Lung (tissue), 17 donors: ENCODE measurements at places on chromosomes 4 and X.
A peak's percentile ranks its signal among the peaks of the same experiment; 100 is the strongest.

DNA sequence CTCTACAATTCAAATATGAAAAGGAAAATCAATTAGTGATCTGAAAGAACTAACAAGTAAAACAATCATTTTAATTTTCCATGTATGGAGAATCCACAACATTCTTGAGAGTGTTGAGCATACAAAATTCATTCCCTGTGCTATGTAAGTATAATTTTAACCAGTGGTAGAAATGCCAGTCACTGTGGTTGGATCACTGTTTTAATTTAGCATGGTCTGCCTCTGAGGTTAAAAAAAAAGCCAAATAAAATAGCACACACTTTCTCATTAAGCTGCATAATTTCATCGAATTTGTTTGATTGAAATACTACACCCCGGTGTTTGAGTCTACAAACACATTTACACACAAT lies 185.5 kb upstream of the STS start:
- no peak for DNase-seq

DNA sequence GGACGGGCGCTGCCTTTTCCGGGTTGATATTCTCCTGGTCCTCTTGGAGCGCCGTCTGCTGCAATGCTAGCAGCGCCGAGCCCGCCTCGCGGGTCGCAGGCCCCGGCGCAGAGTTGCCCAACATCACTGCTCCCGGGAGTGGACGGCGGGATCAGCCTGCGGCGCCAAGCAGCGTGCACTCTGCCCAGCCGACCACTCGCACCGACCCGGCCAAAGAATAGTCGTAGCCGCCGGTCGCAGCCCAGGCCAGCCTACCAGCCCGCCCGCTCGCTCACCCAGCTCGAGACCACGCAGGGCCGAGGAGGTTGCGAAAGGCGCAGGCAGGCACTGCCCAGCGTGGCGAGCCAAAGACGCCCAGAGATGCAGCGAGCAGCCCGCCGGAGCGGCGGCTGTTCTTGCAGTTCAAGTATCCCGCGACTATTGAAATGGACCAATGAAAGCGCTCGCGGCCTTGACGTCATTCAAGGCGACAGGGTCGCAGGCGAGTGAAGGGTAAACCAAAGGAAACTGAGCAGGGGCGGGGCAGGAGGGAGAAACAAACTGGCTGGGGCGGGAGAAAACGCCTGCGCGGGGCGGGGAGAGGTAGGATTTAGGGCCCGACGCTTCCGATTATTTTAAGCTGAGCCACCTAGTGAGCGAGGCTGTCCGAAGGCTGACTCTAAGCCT lies at the start of gene CCNA2:
Gene CCNA2 (minus strand): TSS at position 379 of the 666 bp plus-strand sequence. CDS start 255 bp downstream, at position 124.
- DNase-seq: peak; percentile 99

DNA sequence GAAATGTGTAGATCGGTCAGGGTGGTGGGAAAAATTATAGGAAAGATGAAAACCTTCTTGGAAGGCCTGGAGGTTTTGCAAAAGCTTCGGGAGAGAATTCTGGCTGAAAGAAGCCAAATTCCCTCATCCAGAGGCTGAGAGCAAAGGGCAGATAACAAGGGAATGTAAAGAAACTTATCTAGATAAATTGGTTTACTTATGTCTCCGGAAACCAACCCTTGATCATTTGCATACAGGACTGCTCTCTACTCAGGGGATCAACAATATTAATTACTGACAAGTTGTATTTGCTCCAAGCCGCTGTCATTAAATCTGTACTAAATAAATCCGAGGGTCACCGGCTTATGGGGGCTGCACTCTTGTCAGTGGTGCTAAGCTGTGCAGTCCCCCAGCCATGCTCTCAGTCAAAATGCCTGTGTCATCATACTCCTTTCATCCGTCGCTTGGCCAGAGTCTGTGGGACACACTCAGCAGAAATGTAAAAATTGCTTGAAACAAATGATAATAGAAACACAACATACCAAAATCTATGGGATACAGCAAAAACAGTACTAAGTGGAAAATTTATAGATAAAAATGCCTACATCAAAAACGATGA lies 715.7 kb downstream of the KCTD8 start:
- DNase-seq: no peak

DNA sequence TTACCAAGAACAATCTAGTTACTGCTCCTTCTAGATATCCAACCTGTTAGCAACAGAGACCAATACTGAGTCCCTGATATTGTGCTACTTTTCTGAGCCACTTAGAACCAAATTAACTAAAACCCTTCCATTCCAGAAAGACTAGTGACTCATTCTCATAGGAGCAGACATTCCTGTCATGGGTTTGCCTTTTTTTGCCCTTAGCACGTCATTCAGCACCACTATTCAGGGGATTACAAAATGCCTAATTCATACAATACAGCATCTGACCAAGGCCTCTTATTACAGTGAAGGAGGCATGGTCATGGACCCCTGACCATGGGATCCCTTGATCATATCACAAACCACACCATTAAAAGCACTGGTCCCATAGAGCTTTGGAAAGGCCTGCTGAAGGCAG lies 123.8 kb upstream of the CXCL13 start:
- no peak for DNase-seq

- DNase-seq: no peak
Measured at GRCh38 chr4:3136454-3136853, 62.0 kb downstream of the HTT start.
